Stimulated activated CD4-positive, alpha-beta T cell treated with anti-CD3 and anti-CD28 coated beads, Interleukin-12 subunit alpha, Interleukin-12 subunit beta, amount 100 ng/mL, for 48 hours (primary cell): ENCODE measurements at places on chromosomes 6 and 20.

DNA sequence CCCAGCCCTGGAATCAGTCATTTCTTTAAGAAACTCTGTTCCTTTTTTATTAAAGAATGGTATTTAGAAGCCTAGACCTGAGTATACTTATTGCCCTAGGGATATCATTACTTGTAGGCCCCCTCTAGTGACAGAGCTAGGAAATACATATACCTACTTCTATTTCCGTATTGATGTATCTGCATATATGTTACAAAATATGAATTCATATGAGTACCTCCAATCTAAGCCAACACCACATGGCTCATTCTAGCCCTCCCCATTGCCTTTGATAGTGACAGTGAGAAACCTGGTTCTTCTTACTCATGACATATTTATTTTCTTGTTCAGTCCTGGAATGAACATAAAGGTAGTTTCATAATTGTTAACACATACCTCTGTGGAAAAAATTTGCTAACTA is 137.2 kb downstream of the FARS2 start:
- DNase-seq = no peak

DNA sequence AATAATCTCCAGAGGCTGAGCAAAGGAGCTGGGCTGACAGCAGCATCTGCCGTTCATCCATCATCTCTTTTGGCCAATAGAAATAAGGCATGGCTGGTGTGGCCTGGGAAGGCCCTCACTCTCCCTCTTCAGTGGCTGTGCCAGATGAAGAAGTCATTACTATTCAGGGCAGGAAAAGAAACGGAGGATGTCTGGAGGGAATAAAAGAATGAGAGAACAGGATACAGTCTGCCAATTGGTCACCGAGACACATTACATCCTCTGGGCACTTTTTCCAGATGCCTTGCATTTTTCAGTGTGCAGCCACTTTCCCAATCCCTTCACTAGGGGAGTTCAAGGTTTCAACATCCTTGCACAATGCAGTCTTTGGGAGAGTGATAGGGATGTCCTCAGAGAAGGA is 32.2 kb upstream of the VGLL2 start:
- no peak for DNase-seq

DNA sequence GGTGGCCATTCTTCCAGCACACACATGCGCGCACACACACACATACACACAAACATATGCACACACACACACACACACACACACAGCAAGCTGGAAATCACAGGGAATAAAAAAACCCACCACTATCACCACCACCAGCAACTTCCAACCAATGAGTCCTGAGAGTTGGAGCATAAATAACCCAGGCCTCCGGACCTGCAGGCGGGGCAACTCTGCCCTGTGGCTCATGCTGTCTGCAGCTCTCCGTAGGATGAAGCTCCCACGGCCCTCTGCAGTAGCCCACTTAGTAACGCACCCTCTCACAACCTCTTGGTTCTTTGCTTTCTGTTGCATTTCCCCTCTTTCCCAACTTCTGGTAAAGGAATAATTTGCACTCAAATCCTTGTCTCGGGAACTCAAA is 275.2 kb downstream of the PREX1 start:
- no peak for DNase-seq

DNA sequence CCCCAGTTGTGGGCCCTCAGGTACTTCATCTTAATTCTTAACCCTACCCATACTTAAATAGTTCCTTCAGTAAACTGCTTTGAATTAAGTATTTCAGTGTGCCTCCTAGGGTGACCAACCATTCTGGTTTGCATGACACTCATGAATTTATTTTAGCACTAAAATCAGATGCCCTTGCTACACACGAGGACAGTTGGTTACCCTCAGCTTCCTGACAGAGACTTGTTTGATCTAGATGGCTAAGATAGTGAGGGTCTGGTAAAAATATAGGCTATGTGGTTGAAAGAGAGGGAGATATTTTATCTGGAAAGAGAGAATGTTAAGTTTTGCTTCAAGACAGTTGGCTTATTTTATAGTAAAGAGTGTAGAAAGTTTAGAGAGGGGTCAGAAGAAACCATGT is 10.6 kb downstream of the PGK2 start:
- no peak for DNase-seq

DNA sequence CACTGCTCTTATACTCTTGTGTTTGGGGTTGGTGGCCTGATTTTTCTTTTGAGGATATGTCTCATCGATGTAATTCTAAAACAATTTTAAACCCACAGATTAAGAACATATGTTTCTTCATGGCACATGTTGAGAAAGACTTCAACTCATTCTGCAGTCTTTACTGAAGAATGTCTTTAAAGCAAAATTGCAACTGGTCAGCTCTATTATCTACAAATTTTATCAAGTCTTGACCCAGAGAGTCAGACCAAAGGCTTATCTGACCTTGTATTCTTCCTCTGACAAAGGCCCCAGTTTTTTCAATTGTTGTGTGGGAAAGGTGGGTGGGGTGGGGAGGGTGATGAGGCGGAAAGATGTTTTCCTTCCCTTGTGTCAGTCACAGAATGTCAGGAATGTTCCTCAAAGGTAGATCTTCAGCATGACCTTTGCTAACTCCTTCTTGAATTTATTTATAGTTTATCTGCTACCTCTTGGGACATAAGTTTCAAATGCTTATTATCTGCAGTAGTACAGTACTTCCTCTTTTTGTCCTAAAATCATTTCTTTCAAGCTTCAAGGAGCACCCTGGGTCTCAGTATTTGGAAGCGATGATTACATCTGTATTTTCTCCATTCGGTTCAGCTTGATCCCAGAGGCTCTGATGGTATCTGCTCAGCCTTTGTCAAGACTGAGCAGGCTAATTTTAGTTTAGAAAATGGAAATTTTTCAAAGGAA is 63.2 kb upstream of the TIAM2 start:
- no peak for DNase-seq

- DNase-seq = no peak
Measured at GRCh38 chr6:145139140-145139850, 596.0 kb downstream of the EPM2A start.

DNA sequence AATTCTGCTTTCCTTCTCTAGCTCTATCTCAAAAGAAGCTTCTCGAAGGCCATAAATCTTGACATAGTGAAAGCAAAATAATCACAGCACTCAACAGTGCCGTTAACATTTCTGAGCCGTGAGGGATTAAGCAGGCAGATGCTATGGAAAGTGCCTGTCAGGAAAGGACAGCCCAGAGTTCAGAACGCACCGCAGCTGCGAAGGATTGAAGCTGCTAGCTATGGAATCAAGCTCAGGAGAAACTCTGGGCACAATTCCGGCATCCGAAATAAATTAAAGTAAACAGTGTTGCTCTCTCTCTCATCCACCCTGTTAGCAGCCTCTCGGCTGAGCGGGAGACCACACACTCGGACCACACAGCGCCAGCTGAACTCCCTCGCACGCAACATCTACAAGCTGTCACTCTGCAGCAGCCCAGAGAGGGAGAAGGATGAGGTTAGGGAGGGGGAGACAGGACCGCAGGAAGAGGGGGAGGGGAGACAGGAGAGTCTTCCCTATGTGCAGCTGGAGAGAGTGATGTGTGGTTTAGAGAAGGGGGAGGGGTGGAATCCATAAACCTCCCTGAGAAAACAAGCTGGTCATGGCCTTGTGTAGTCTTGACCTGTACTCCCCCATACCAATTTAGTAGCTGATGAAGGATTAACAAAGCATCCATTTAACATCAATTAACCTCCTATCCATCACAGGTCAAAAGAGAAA is 9.0 kb downstream of the EXOC2 start:
- no peak for DNase-seq

DNA sequence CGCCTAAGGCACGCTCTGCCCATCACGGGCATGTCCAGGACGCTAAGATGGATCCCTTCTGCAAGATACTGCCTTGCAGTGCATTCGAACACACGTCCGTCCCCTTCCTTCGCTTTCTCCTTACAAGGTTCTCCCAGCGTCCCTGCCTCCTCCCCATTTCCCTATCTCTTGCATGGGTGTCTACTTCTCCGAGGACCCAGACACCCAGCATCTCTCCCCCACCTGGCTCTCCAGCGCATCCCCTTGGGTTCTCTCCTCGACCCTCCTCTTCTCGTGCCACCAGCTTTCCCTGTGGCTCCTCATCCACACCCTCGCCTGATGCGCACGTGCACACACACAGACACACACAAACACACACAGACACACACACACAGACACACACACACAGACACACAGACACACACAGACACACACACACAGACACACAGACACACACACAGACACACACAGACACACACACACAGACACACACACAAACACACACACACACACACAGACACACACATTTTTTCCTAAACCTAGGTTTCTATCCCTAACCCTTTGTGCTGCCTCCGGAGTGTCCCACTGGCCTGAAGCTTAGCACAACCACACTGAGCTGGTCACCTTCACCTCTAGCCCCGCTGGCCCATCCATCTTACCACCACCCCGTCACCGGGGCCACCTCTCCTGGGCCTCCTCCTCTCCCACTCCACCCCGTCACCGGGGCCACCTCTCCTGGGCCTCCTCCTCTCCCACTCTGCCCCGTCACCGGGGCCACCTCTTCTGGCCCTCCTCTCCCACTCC is 31.9 kb downstream of the ANKRD60 start:
- DNase-seq = no peak

DNA sequence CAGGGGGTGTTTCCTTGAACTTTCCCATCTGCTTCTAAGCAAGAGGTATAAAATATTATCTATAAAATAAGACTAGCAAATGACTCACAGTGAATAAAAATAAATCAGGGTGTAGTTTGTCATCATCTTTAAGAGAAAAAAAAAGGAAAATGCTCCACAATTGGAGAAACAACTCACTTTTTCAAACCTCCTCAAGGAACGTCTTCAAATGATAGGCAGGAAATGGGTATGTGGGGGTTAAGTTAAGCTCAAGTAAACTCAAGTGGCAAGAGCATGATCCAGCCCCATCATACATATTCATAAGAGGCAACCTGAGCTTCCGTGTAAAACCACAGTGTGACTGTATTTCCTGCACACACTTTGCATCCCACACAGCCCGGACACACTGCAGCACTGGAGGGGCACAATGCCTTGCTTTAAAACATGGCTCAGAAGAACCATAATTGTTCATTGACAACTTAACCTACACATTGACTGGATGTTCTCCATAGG is 58.5 kb upstream of the CEP85L start:
- DNase-seq = peak; percentile 61

DNA sequence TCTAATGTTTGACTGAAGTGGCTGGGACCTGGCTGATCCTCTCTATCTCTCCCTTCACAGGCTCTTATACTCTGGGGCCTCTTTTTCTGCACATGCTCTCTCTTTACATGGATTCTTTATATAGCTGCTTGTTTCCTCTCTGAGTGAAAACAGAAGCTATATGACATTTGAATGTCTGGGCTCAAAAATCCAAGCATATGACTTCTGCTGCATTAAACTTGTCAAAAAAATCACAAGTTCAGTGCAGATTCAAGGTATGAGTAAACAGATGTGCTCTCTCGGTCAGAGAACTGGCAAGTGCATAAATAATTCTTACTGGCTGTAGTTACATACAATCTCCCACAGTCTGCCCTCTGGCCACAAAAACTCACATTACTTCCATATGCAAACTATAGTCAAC is 96.6 kb downstream of the LCA5 start:
- no peak for DNase-seq

DNA sequence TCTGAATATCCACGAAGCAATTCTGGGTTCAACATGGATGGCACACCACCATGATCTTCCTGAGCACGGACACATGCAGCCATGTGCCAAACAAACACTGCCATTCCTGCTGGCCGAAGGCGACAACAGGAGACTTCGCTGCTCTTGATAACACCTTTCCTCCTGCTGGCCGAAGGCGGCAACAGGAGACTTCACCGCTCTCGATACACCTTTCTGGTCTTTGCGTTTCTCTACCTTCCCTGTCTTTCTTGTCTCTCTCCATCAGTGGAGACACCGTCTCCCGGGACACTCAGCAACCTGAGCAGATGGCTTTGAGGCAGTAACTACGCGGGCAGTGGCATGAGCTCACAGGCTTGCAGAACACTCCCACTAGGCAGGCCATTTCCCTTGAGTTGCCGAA is 54.9 kb upstream of the MPC1 start:
- no peak for DNase-seq

DNA sequence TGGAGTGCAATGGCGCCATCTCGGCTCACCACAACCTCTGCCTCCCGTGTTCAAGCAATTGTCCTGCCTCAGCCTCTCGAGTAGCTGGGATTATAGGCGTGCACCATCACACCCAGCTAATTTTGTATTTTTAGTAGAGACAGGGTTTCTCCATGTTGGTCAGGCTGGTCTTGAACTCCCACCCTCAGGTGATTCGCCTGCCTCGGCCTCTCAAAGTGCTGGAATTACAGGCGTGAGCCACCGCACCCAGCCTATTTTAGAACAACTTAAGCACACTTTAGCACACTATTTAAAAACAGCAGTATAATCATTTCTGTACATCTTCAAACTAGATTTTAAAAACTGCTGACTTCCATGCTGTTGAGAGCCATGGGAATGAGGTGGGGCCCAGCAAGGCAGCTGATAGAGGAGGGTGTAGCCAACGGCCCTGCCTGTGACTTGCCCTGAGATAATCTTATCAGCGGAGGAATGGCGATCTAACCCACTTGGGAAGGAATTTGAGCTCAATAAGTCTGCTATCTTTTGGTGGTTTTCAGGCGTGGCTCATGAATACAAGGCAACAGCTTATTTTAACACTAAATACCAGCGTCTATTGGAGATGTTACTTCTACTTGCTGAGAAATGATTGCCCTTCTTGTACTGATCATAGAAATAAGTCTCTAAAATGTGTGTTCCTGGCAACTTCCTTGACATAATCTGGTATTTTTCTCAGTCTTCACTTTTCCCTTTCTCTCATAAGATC is 12.1 kb downstream of the ZDHHC14 start:
- DNase-seq = no peak

GRCh38 chr6:110528101-110528929 is 51.9 kb upstream of the SLC22A16 start:
- DNase-seq = peak; percentile 32

DNA sequence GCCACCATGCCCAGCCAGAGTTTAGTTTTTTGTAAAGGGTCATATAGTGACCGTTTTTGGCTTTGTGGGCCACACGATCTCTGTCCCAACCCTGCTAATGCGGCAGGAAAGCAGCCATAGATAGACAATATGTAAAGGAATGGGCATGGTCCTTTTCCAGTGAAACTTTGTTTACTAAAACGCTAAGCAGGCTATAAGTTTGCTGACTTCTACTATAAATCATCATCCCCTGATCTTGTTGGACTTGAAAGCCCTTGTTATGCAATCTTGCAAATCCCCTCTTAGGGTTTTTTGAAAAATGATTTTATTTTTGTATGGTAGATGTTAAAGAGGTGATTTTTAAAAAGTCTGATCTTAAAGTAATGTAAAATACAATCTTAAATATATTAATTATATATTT is 63.6 kb downstream of the CBFA2T2 start:
- no peak for DNase-seq

DNA sequence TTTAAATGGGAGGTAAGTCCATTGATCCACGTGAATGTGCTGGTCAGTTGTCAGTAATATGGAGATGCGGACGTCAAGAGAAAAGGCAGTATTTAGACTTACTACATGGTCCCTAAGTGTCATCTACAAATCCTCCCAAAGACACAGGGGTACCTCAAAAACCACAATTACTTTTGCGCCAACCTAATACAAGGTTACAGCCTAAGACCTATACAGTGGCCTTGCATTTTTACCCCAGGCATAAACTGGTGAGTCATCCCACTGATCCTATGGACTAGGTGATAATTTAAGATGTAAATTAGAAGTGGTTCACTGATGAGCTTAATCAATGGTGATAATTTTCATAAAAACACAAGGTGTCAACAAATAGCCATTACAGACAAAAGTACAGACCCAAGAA is 141.0 kb downstream of the NFATC2 start:
- DNase-seq = no peak

- DNase-seq = no peak
Measured at GRCh38 chr6:28750926-28751458, 172.8 kb downstream of the TRIM27 start.

GRCh38 chr6:32977272-32977952 is 9.0 kb downstream of the BRD2 start:
- DNase-seq = no peak
